ENCODE measurements at places on chromosomes 6 and 20.
A peak's percentile ranks its signal among the peaks of the same experiment; 100 is the strongest.

DNA sequence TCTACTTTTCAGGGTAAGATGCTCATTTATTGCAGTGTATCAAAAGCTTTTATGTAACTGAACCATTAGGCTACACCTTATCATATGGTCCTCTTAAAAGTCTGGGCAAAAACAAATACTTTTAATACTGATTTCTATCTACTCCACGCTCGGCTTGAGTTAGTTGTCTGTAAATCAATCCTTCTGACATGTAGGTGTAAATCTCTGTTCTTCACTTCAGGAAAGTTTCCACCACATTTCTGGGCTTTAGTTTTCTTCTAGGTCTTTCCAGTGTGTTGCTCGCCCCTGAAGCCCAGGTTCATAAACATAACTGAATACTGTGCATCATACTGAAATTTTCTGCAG is 89.2 kb upstream of the RNF217 start:
- no peaks in the 10 kb centered on the region for H3K27me3 ChIP-seq
- H3K27ac ChIP-seq: no peak overlapping the region
- H3K36me3 ChIP-seq: no peaks in the 10 kb centered on the region
- H3K4me3 ChIP-seq: no peak overlapping the region
- peaks cover 10% of the 10 kb centered on the region for H3K4me1 ChIP-seq

DNA sequence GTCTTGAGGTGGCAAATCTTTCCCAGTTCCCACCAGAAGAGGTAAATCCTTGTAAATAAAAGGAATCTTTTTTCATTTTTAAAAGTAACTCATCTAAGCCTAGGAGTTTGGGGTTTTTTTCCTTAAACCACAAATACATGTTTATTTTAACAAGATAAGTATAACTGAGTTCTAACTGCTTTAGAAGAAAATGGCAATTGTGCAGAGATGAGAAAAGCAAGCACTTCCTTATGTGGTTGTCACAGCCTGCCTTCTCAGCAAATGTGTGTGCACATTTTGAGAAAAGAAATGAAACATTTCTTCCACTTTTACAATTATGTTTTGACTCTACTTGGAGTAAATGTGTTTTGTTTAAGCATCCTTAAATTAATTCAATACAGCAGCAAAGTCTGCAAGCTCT is 17.7 kb downstream of the HCK start:
- H3K27me3 ChIP-seq: peaks cover 22% of the 10 kb centered on the region
- no peak for DNase-seq
- no peaks in the 10 kb centered on the region for H3K4me1 ChIP-seq
- H3K27ac ChIP-seq: no peak overlapping the region

GRCh38 chr20:62244644-62245108 is 6.4 kb downstream of the OSBPL2 start:
- H3K27ac ChIP-seq: no peak overlapping the region
- H3K4me3 ChIP-seq: no peak overlapping the region
- no peak for DNase-seq
- peaks cover 7% of the 10 kb centered on the region for H3K36me3 ChIP-seq

- DNase-seq: no peak
- no peak overlapping the region for H3K27ac ChIP-seq
- H3K4me1 ChIP-seq: no peaks in the 10 kb centered on the region
- no peaks in the 10 kb centered on the region for H3K27me3 ChIP-seq
- H3K36me3 ChIP-seq: no peaks in the 10 kb centered on the region
These were observed 912.1 kb downstream of the PHF3 start for GRCh38 chr6:64547594-64548268.

GRCh38 chr6:113149511-113149910 is 707.6 kb upstream of the MARCKS start:
- H3K4me3 ChIP-seq: no peak overlapping the region
- H3K27me3 ChIP-seq: no peaks in the 10 kb centered on the region
- peaks cover 19% of the 10 kb centered on the region for H3K4me1 ChIP-seq
- no peak overlapping the region for H3K27ac ChIP-seq

DNA sequence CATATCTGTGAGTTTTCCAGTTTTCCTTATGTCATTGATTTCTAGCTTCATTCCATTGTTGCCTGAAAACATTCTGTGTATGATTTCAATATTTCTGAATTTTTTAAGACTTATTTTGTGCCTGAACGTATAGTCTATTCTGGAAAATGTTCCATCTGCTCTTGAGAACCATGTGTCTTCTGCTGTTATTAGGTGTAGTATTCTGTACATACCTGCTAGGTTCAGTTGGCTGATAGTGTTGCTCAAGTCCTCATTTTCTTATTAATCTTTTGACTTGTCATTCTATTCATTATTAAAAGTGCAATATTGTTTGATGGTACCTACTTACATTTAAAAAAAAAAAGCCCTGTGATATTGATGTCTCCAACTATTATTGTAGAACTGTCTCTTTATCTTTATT is 869.8 kb upstream of the MAN1A1 start:
- H3K36me3 ChIP-seq: no peaks in the 10 kb centered on the region

DNA sequence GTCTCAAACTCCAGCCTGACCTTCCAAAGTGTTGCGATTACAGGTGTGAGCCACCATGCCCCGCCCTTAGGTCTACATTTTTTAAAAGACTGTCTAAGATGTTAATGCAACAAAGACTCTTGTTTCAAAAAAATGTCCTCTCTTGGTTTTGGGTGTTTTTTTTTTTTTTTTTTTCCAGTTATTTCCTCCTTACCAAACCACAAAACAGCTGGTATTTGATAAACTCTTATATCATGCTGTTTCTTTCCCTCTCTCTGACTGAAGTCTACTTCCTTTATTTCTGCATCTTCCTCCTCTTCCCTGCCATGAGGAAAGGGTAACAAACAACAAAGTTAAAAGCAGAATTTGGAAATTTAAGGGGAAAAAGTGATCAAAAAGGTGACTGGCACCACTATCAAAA is 21.2 kb downstream of the STK38 start:
- no peak overlapping the region for H3K4me3 ChIP-seq
- no peak overlapping the region for H3K27ac ChIP-seq
- H3K4me1 ChIP-seq: peaks cover 2% of the 10 kb centered on the region
- peaks cover 39% of the 10 kb centered on the region for H3K36me3 ChIP-seq

DNA sequence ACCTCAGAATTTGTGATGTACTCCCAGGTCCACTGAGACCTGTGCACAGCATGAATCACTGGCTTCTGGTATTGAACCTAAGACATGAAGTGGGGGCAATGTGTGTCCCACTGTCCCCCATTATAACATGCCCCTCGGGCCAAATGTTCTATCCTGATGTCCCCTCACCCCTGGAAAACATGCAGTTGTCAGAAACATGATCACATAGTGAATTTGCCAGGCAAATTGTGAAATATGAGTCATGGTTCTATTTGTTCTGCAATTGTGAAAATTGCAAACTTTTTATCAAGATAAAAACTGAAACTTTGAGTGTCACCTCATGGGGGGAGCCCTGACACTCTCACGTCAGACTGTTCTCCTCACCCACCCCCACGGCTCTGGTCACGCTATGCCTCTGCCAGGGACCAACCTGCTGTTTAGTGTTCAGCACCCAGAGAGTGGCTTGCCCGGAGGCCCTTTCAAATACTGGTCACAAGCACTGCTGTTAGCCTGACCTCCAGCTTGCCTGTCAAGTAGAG is 305.3 kb downstream of the CLIC5 start:
- DNase-seq: no peak
- peaks cover 1% of the 10 kb centered on the region for H3K27me3 ChIP-seq
- H3K36me3 ChIP-seq: no peaks in the 10 kb centered on the region
- peaks cover 15% of the 10 kb centered on the region for H3K4me1 ChIP-seq
- H3K4me3 ChIP-seq: no peak overlapping the region

DNA sequence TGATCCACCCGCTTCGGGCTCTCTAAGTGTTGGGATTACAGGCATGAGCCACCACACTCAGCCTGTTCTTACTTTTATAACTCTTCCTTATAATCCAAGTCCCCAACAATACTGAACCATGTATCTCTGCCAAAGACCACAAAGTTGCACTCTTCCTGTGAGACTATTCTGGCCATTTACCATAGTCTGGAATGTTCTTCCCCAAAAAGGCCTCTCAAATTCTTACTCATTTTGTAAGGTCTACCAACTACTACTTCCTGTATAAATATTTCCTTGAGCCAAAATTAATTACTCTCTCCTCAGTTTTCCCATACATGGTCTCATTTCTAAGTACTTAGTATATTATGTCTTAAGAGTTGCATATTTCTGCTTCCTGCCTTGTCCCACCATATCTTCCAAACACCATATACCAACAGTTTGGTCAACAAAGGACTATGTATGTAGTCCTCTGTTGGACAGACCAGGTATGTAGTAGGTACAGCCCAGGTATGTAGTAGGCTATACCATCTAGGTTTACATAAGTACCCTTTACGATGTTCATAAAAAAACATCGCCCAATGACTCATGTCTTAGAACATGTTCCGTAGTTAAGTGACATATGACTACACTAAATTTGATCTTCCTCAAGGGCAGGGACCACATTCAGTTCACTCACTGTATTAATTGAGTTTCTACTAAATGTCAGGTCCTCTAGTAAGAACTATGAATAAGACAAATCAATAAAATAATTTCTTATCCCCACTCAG is 22.0 kb downstream of the RANBP9 start:
- peaks cover 18% of the 10 kb centered on the region for H3K4me1 ChIP-seq
- no peaks in the 10 kb centered on the region for H3K27me3 ChIP-seq
- no peak overlapping the region for H3K4me3 ChIP-seq
- peak overlapping the region; percentile 27 for H3K27ac ChIP-seq

GRCh38 chr6:147407571-147407970 is 100.9 kb upstream of the SAMD5 start:
- no peak overlapping the region for H3K27ac ChIP-seq
- no peaks in the 10 kb centered on the region for H3K36me3 ChIP-seq
- H3K27me3 ChIP-seq: no peaks in the 10 kb centered on the region
- DNase-seq: no peak

Measured in mesothelial cell of epicardium (in vitro differentiated cells).